ENCODE measurements at places on chromosomes 1 and 21.

DNA sequence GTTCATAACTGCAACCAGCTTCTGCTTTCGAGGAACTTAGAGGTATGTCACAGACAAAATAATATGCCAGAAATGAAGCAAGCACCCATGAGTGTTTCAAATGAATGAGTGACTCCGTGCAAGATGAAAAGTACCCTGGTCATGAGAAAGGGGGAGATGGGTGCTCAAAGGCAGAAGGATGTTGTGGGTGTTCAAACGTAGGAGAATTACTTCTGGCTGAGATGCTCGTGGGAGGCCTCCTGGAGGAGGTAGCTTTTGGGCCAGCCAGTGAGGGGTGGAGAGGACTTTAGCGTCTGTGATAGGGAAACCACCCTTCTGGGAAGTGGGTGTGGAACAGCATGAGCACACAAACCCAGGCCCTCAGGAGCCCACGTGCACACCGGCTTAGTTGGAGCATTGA is 113.8 kb downstream of the SYF2 start:
- no peak for DNase-seq

GRCh38 chr21:45000637-45001133 is 60.9 kb downstream of the SLX9 start:
- DNase-seq, result no peak

GRCh38 chr1:169200319-169200718 is 93.8 kb downstream of the ATP1B1 start:
- no peak for DNase-seq

- no peak for DNase-seq
Observed at GRCh38 chr1:97378596-97378995, 542.2 kb downstream of the DPYD start.

GRCh38 chr1:234942879-234943506 is 185.6 kb downstream of the TOMM20 start:
- no peak for DNase-seq

- DNase-seq, result no peak
Observed at GRCh38 chr1:9861360-9861759, 37.6 kb upstream of the CLSTN1 start.

- DNase-seq, result no peak
Observed at GRCh38 chr1:155223047-155223446, 14.6 kb downstream of the MTX1 start.

DNA sequence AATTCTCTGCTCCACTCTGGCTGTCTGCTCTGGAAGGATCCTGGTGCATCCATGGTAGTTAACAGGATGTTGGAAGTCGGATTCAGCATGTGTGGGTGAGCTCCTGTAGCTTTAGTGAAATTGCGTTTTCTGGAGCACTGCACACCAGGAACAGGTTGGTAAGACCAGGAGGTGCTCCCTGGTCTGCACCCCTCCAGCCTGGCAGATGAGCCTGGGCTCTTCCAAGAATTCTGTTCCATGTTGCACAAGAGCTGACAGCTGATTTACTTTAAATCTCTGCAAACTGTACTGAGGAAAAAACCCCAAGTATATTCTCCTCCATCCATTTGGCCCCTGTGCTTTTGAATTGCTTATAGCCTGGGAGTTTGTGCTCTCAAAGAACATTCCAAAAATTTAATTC is 33.7 kb downstream of the KCNK1 start:
- no peak for DNase-seq

GRCh38 chr1:8439015-8439702 is 121.2 kb downstream of the SLC45A1 start:
- DNase-seq, result peak; percentile 94

DNA sequence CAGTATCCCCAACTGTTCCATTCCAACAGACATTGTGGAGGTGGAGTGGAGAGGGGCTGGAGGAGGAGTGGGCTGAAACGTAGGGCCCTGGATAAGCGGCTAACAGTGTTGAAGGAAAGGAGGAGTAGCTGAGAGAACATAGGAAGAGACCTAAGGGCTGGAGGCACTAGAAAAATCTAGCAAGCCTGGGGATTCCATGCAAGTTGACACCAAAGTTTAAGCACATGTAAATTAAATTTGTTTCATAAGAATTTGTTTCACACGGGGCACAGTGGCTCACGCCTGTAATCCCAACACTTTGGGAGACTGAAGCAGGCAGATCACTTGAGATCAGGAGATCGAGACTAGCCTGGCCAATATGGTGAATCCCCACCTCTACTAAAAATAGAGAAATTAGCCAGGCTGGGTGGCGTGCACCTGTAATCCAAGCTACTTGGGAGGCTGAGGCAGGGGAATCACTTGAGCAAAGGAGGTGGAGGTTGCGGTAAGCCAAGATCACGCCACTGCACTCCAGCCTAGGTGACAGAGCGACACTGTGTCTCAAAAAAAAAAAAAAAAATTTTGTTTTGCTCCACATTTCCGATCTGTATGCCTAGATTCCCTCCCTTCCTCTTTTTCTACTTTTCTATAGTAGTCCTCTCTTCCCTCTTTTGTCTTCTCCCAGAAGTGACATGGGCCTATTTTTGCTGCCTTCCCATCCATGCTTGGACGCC is 530 bp upstream of the CD244 start:
- DNase-seq, result no peak

DNA sequence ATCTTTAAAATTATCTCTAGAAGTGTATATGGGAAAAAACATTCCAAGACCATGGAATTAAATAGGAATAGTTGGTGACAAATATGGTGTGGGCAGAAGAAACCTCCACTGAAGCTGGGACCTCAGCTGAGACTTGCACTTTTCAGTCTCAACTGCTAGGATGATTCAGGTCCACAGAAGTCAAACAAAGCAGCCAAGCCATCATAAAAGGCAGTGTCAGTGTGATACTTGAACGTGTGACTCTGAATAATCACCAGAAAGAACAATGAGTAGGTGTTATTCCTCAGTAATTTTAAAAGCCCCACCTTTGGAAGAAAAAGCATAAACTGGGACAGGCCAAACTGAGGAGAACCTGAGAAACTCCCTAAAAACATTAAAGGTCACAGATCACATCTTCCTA is 90.7 kb downstream of the ZNF281 start:
- no peak for DNase-seq

- no peak for DNase-seq
Observed at GRCh38 chr1:151905070-151905442, 4.3 kb downstream of the THEM4 start.

DNA sequence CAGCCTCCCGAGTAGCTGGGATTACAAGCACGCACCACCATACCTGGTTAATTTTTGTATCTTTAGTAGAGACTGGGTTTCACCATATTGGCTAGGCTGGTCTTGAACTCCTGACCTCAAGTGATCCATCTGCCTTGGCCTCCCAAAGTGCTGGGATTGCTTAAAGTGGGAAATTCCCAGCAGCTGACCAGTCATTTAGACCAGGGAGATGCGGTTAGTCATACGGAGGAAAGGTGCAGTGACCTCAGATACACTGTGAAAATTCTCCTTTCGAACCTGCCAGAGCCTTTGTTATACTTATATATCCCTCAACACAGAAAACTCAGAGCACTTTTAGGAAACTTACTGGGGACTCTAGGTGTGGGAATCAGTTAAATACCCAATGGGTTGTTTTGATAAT is 39.6 kb downstream of the MAP10 start:
- peak; percentile 75 for DNase-seq

All from astrocyte of the hippocampus (primary cell).